ENCODE measurements at places on chromosomes 6 and 20.

DNA sequence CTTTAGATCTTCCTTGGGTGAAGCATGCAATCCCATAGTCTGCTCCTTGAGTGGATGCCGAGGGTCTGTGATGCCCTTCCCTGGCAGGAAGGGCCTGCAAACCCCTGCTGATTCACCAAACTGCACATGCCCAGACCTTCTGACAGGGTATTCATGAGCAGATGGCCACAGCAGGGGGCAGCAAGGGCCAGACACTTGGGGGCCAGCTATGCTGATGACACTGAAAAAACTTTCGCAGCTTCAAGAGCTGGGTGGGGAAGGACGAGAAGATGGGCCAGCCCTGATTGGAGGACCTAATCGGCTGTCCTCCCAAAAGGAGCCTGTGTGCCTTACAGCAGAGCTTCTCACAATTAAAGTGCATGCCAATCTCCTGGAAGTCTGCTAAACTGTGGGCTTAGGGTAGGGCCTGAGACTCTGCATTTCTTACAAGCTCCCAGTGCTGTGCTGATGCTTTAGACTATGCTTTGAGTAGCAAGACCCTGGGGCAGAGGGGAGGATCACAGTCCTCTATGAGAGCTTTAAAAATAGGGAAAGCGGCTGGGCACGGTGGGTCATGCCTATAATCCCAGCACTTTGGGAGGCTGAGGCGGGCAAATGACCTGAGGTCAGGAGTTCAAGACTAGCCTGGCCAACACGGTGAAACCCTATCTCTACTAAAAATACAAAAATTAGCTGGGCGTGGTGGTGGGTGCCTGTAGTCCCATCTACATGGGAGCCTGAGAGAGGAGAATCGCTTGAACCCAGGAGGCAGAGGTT, 15.2 kb upstream of the GDAP1L1 start:
- no peak for DNase-seq

GRCh38 chr6:170257376-170257775, 33.5 kb downstream of the DLL1 start:
- DNase-seq, result no peak

- DNase-seq, result no peak
Observed at GRCh38 chr6:162119341-162119740, 608.2 kb downstream of the PRKN start.

- no peak for DNase-seq
Observed at GRCh38 chr6:117200067-117200466, 65.3 kb upstream of the VGLL2 start.

GRCh38 chr6:89242574-89243330, 25.6 kb upstream of the GABRR1 start:
- peak; percentile 10 for DNase-seq

- no peak for DNase-seq
Observed at GRCh38 chr20:41111578-41111951, 25.8 kb upstream of the PLCG1 start.
